M059J (cell line): ENCODE measurements at places on chromosomes 1 and 21.

DNA sequence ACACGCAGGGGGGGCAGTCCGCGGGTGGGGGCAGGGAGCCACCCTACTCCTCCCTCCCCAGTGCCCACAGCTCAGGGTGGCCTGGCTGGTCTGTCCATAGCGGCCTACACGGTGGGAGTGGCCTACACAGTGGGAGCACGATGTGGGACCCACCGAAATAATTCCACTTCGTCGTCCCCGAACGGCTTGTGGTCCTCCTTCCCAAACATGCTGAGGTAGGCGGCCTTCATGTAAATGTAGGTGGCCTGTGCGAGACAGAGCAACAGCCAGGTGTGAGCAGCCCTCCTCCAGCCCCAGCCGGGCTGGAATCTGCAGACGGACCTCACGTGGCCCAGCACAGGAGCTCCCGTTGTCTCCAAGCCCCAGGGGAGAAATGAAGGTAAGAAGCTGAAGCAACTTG, 34.4 kb downstream of the TTC39A start:
- no peak for DNase-seq

DNA sequence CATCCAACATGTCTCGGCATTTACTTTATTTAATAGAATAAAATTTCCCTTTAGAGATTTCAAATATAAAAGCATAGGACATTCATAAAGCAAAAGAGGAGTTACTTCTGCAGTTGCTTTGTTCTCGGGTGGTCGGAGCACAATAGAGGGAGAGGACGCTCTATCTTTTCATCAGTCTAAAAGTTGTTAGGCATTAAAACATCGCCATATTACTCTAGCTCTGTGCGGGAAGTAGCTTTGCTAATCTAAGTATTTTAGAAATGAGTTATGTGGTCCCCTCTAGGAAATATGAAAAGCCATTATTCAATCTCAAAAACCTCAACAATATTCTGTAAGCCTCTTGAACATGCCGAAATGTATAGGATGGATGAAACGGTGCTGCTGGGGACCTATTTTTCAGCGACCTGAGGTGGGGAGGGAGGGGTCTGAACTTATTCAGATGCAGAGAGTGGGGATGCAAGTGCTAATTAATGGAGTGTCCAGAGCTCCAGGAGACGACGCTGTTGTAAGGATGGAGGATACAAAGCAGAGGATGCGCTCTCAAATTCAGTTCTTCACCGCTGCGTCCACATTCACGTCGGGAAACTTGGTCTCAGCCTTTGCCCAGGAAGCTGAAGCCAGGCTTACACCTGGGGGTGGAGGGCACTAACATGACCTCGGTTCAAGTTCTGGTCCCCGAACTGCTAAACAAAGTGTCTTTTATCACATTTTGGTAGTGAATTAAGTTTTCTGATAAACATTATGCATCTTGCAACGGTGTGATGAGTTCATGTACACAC, 6.3 kb downstream of the CDKN2C start:
- DNase-seq = peak; percentile 70

DNA sequence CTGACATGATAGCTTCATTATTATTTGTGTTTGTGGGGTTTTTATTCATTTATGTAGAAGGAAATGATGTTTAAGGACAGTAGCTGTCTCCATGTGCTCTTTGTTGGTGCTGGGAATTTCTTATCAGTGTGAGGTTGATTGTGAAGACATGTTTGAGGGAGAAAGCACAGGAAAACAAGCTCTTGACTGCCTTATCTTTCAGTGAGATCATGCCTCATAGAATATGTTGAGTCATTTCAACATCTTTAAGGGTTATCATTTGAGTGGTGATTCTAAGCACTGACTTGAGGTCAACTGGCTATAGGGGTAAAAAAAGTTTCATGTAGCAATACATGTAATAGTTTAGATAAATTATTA, 405.1 kb upstream of the ADAMTS5 start:
- DNase-seq = peak; percentile 47

DNA sequence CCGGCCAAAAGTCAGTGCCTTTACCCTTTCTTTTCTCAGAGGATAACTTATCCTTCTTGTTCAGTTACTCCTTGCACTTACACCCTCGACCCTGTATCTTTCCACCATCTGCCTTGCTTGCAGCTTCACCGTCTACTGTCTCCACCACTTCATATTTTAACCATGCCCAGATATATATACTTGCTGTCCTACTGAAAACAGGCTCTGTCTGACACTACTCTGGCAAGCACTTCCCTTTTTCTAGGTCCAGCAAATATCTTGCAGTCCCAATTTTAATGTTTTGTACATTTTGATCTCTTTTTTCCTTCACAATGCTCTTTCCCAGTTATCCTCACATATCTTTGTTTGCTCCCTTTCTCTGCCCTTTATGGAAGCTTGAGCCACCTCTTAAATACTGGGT, 308.6 kb downstream of the TPR start:
- DNase-seq = no peak

DNA sequence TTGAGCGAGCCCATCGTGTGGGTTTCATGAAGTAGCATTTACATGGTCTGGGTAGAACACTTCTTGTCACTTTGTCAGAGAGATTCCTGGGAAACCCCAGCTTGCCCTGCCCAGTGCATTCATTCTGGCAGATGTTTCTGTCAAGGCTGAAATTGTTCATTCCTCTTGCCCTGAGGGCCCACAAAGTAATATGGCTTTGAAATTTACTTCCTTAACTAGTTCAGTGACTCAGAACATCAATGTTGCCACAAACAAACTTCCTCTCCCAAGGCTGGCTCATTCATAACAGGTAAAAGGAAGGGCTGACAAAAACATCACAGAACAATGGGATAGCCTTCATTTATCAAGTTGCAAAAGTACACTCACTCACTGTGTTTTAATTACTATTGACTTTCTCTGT, 5.0 kb upstream of the KIAA0040 start:
- DNase-seq = peak; percentile 82

DNA sequence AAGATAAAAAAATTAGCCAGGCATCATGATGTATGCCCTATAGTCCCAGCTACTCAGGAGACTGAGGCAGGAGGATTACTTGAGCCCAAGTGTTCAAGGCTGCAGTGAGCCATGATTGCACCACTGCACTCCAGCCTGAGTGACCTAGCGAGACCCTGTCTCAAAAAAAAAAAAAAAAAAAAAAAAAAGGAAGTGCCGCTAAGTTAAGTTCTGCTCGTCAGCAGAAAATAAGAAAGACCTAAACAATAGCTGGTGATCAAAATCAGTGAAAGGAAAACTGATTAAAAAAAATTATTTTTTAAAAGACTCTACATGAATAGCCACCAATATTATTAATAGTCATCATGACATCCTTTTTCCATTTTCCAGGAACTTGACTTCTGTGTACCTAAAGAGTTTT, 44.2 kb upstream of the MTR start:
- DNase-seq = no peak

DNA sequence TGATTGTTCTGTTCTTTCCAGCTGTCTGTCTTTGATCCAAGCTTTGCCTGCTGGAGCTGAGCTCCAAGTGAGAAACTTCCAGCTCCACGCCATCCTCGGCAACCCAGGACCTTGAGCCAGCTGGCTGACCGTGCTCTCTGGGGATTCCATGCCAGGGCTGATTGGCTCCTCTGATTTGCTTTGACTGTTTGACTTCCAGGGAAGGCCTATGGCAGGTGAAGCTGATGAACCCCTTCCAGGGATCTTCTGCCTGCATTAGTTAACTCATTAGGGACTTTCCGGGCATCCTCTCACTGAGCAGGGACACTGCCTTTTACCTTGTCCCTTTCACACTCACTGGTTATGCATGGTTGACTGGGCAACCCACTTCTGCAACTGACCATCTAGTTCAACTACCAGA, 406.1 kb downstream of the RPS6KC1 start:
- no peak for DNase-seq

- DNase-seq = no peak
Measured at GRCh38 chr1:181222972-181223505, 134.5 kb downstream of the IER5 start.

GRCh38 chr1:155529109-155529508, 33.5 kb downstream of the ASH1L start:
- DNase-seq = no peak

GRCh38 chr1:178407655-178408054, 89.1 kb downstream of the CLEC20A start:
- DNase-seq = no peak

- peak; percentile 3 for DNase-seq
Measured at GRCh38 chr1:5198328-5198727, 543.9 kb downstream of the AJAP1 start.

DNA sequence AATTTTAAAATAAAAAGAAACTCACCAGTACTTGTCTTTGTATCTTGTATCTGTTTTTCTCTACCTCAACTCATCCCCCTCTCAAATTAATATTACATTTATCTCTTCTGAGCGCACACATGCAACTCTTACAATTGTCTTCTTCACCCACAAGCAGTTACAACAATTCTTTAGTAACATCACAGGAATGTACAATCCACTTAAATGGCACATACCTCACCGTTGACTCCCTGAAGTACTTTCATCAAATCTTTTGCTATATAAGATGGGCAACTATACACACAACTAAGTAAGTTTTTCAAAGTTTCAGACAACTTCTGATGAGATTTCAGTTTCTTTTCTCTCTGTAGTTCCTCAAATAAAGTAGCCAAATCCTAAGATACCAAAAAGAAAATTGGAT, 28.3 kb downstream of the HEATR1 start:
- no peak for DNase-seq
